Activated gamma-delta T cell (primary cell): ENCODE measurements at places on chromosomes 1 and 21.

GRCh38 chr21:38286739-38287471 lies 30.1 kb downstream of the KCNJ15 start:
- DNase-seq = no peak

- DNase-seq = no peak
These were observed 1.1 kb upstream of the KIF21B start for GRCh38 chr1:201024625-201024998.

DNA sequence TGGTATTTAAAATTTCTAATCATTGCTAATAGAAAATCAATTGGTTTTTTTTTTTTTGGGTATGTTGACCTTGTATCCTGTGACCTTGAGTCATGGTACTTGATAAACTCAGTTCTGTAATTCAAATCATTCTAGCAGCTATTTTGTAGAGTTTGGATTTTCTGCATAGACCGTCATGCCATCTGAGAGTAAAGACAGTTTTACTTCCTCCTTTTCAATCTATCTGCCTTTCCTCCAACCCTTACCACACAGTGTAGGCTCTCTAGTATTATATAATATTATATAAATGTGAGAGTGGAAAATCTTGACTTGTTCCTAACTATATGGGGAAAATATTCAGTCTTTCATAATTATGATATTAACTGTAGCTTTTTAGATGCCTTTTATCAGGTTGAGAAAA lies 7.0 kb downstream of the TDRD5 start:
- no peak for DNase-seq

GRCh38 chr1:233668725-233669294 lies 54.9 kb downstream of the KCNK1 start:
- no peak for DNase-seq

GRCh38 chr1:39635205-39635870 lies 4.1 kb downstream of the HEYL start:
- DNase-seq = no peak

DNA sequence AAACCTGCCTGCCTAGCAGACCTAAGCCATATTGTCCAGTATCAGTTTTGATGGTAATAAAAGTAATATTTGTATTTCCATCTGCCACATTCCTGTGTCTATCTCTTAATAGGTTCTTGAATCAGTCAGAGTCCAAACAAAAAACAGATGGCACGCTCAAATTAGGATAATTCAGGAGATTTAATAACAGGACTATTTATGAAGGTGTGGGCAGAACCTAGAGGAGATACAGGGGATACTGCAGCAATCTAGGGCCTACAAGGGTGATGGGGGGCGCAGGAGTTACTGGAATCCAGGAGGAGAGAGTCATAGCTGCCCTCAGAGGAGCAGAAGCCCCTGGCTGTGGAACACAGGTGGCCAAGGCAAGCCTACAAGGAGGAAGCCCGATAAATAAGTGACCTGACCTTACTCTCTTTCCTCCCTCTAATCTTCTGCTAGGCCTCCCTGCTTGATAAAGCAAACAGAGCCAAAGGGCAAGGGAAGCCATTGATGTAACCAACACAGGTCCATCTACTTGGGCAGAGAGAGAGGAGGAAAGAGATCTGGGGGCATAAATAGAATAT lies 11.9 kb upstream of the HYI start:
- DNase-seq = no peak

DNA sequence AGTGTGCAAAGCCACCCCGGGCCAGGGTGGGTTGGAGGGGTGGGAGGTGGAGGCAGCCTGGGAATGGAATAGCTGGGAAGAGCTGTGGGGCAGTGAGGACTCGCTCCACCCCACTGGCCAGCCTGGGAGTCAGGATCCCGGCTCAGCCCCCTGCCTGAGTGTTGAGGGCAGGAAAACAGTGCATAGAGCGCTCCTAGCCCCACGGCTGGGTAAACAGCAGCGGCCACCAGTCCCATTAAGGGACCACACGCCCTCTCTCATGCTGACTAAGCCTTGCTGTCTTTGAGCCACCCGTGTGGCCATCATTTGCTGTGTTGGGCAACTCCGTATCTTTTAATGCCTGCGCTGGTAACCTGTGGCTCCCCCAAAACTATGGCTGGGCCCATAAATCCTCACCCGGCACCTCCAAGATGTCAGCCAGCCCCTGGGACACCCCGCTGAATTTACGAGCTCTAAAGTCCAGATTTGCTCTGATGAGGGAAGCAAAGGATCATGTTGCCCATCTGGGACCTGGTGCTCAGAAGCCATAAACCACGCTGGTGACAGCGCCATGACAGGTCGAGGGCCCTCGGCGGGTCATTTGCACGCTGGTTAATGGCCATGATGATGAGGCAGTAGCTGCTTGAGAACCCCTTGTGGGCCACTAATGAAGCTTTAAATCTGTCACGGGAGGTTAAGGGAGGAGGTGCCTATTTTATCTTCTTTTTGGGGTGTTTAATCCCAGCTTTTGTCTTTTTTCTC lies 34.9 kb downstream of the SYF2 start:
- no peak for DNase-seq

GRCh38 chr1:29171089-29171488 lies 10.6 kb downstream of the SRSF4 start:
- no peak for DNase-seq

- DNase-seq = no peak
These were observed 1.5 kb upstream of the MCOLN3 start for GRCh38 chr1:85049735-85050166.

DNA sequence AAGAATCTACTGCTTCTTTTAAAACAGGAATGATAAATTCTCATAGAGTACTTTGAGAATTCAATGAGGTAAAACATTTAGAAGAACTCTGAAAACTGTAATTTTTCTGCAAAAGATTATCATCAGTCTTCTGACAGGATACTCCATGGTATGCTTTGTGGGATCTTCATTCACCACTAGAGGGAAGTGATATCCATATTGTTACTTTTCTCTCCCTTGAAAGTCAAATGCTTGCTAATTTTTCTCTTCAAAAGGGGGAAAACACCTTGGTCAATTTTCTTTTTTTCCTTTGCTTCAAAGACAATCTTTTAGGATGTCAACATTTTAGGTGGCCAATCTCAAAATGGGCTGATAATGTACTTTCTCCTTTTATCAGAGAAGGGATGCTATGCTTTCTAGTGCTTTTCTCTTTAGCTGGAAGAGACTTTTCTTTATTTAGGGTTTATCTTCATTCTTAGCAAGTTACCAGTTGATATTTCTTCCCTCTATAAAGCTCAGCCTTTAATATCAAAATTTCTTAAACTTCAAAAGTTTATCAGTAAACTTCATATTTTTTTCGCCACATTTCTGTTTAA lies 95.5 kb downstream of the NEGR1 start:
- DNase-seq = no peak

DNA sequence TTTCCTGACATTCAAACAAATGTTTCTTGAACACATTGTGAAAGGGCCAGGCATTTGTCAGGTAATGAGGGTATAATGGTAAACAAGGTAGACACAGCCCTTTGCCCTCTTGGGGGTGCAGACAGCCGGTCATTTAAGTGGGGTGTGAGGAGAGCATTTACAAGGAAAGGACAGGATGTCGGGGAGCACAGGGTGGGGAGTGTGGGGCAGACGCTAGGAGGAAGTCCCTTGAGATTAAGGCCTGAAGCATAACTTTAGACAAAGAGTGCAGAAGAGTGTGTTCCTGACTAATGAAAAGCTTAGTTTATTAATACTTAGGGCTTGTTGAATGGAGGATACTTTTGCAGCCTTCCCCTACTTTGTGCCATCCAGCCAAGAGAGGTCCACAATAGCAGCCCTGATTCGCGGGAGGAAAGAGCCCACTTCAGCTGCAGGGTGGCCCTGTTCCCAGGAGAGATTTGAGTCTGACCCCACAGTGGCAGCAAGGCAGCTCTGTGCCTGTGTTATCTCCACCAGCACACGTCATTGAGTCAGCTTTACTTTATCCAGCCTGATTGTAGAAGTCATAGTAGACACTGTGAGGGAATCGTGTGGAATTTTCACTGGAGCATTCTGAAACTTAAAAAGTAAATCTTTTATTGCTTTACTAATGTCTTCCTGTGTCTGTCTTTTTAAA lies 35.1 kb downstream of the MPZL1 start:
- no peak for DNase-seq

DNA sequence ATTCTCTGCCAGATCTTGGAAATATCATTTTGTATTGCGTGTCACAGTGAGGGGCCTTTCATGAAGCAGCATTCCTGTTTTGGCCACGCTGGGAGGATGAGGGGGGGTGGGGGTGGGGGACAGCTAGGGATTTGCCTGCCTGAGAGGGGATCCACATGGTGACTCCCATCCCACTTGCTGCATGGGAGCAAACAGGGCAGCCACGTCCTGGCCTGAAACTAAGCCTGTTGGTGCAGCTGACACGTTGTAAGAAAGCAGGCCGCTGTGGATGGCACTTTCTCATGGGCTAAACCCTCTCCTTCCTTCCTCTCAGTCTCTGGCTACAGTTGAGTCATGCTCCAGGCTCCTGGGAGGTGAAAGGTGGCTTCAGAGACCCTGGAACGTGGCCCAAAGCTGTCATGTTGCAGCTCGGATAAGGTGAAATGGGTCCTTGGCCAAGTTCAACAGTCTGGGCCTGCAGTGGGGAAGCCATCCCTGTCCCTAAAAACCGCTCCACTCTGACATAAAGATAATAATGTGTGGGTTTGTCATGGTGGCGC lies 346.7 kb upstream of the VAMP3 start:
- DNase-seq = no peak

- no peak for DNase-seq
These were observed 346.0 kb downstream of the AGBL4 start for GRCh38 chr1:49677706-49678105.

GRCh38 chr1:178010674-178011464 lies 41.0 kb upstream of the SEC16B start:
- DNase-seq = no peak

DNA sequence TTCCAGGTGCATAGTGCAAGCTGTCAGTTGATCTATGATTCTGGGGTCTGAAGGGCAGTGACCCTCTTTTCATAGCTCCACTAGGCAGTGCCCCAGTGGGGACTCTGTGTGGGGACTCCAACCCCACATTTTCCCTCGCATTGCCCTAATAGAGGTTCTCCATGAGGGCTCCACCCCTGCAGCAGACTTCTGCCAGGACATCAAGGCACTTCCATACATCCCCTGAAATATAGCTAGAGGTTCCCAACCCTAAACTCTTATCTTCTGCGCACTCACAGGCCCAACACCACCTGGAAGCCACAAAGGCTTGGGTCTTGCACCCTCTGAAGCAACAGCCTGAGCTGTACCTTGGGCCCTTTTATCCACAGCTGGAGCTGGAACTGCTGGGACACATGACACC lies 65.7 kb upstream of the PKN2 start:
- DNase-seq = no peak

GRCh38 chr21:35211782-35212181 lies 162.7 kb upstream of the RUNX1 start:
- no peak for DNase-seq
